ENCODE measurements at places on chromosomes 2 and 18. TPM values are rescaled to one million over a fixed set of nuclear protein-coding genes. Genes with fewer than 3 reads are reported as not detected.

SP100 gene
- total RNA-seq = 87.9 TPM

CTNNA2 gene
- not detected for total RNA-seq

CRYGD gene
- not detected for total RNA-seq

ZNF514 gene
- total RNA-seq = 14.9 TPM

C1QL2 gene
- total RNA-seq = not detected

TET3 gene
- 8.5 TPM for total RNA-seq

XRCC5 gene
- 189 TPM for total RNA-seq

SAG gene
- total RNA-seq = not detected

EMILIN2 gene
- 21.0 TPM for total RNA-seq

GULP1 gene
- 63.2 TPM for total RNA-seq

FSHR gene
- not detected for total RNA-seq

CFC1 gene
- not detected for total RNA-seq

SULT1C2 gene
- not detected for total RNA-seq

OST4 gene
- total RNA-seq = 222 TPM

LRATD1 gene
- 3.1 TPM for total RNA-seq

GRCh38 chr2:11773747-11774525, 27.5 kb downstream of the LPIN1 start:
- no peak for DNase-seq

DNA sequence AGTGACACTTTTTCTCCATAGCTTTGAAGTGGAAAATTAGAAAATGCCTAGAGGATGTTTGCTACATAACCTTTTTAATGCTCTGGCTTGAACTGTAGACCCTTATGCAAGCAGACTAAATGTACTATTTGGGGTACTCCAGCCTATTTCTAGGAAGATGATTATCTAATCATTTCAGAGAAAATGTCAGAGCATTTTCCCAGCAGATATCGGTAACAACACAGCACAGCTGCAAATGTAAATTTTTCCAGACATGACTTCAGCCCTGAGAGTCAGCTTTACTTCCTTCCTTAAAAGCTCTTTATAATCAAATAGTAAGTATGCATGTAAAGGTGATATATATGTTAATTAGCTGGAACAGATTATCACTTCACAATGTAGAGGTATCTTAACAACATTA, 1647.1 kb downstream of the SUCLG1 start:
- DNase-seq = no peak

DNA sequence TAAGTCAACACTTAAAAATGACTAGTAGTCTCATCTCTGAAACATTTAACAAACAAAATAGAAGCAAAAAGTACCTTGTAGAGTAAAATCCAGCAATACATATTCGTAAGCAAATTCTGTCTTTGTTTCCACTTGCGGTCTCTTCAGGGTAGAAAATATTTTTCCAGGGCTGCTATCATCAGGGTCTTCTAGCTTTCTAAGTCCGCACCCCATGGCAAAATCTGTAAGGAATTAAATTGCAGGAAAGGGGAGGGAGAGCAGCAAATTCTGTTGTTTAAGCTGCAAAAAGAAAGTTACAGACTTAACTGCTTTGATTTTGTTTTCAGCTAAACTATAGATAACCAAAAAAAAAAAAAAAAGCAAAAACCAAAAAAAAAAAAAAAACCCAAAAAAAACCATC, at the start of gene RFTN2:
RFTN2 (minus strand) TSS at position 342 of the 400 bp plus-strand sequence; CDS start at position 213, 129 bp downstream.
- no peak for DNase-seq

DNA sequence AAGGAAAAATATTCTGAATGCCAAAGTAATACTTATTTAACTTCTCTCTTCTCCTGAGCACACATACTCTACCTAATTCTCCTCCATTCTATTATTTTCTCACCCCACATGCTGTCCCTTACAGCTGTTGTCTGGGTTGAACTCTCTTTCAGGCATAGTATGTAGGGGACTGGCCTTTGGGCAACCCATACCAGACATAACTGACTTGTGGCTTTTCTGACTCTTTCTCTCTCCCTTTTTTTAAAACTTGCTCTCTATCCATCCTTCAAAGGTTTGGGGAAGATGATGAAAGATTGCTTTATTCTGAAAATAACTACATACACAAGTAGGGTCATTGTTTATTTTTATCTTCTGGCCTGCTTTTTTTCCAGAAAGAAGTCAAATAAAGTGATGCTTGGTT, 69.9 kb upstream of the NOSTRIN start:
- DNase-seq = no peak

- no peak for DNase-seq
Measured at GRCh38 chr2:43135583-43135982, 90.8 kb downstream of the ZFP36L2 start.

- no peak for DNase-seq
Measured at GRCh38 chr2:157784823-157785175, 91.3 kb downstream of the ACVR1 start.

GRCh38 chr18:48203961-48204666, 205.1 kb downstream of the ZBTB7C start:
- DNase-seq = no peak

- no peak for DNase-seq
Measured at GRCh38 chr2:180705122-180705521, 275.3 kb upstream of the UBE2E3 start.

DNA sequence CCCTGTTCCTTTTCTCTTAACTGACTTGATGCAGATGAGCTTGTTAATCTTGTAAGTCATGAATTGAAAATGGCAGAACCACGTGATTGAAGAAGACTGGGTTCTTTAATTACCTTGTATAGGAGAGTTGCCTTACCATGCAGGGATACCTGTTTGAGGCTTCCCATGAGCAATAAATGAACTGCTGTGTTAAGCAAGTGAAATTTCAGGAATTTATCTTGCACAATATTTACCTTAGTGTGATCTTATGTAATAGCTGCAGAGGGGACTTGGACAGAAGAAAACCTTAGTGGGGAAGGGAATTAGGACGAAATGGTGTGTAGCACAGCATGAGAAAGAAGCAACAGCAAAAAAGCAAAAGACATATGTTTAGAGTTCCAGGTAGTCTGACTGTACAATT, 384.0 kb upstream of the TMEFF2 start:
- no peak for DNase-seq

DNA sequence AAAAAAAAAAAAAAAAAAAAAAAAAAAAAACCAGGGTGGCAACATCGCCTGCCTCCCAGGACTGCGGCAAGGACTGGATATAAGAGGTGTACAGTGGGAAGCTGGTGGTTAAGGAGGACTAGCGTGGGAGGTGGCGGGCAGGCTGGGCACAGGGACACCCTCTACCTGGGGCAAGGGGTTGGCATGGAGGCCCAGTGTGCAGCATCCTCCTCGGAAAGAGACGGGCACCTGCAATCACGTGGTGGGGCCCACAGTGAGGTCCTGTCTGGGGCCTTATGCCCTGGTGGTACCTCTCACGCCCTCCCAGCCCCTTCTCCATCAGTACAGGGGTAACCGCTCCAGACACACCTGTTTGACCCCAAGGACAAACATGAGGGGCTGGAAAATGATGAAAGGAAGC, 27.9 kb downstream of the PXDN start:
- DNase-seq = no peak

DNA sequence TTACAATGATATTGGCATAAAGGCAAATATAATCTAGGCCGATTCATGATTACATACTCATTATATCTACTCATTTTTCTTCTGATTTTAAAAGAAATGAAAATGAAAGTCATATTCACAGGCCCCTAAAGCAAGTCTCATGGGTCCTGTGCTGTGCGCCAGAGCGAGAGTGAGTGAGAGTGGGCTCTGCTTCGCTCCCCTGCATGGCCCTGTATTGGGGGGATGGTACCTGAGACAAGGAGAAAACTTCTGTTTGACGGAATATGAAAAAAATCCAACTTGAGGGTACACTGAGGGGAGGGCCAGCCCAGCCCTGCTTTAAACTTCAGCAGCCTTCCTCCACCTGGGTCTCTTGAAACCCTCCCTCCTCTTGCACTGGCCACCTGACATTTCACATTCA, 81.4 kb upstream of the RGPD5 start:
- peak; percentile 25 for DNase-seq

DNA sequence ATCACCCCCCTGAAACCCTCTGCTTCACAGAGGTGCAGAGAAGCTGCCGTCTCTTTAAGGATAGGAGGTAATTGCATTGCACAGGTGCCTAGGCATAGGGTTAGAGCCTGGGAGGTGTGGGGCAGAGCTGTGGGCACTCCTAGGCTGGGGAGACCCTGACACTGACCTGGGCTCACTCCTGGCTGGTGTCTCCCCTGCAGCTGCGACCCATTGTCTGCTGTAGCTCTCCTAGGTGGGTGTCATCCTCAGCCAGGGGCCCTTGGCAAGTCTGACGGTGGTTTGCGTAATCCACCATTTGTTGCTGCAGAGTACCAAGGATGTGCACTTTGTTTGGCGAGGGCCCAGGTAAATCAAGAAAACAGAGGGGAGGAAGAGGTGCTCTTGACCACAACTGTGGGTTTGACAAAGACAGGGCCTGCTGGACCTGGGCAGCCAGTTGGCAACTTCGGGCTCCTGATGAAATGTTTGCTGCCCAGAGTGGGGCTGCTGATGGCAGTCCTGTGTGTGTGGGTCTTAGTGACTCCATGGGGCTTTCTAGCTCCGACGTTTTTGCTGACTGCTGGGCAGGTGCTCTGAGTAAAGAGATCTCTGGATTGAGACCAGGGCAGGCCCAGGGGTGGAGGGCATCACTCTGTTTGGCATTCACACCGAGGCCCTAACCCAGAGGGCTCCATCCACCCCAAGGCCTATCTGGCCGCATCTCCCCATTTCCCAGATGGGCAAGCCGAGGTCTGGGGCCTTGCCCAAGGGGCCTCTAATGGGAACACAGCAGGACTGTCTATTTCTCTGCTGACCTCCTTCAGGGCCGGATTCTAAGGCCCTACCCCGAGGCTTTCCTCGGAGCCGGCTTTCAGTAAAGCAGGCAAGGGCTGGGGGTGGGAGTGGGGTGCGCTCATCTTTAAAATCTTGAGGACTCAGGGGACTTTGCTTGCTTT, 67.7 kb downstream of the EDAR start:
- peak; percentile 62 for DNase-seq

DNA sequence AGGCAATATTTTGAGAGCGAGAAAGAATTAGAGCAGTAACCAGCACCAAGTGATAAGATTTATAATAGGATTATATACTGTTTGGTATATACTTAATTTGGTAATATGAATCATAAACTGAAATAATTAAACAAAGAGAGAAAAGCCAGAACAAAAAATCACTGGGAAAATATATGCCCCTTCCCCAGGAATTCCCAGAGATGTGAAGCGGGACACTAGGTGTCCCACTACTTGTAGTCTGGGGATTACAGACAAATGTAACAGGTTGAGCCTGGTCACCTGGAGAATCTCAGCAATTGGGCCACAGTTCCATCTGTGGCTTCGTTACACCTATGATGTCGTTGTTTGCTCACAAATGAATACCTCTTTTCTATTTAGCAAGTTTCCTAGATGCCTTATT, 256.1 kb upstream of the CHAC2 start:
- no peak for DNase-seq

- DNase-seq = no peak
Measured at GRCh38 chr18:57220930-57221483, 74.1 kb downstream of the BOD1L2 start.

- DNase-seq = no peak
Measured at GRCh38 chr2:134621939-134622705, 96.7 kb downstream of the TMEM163 start.

- DNase-seq = no peak
Measured at GRCh38 chr18:22935431-22935830, 2.3 kb downstream of the RBBP8 start.

GRCh38 chr2:38876407-38876806, 631 bp downstream of the MORN2 start:
- no peak for DNase-seq

- DNase-seq = peak; percentile 37
Measured at GRCh38 chr2:85330839-85331636, 3.2 kb upstream of the TGOLN2 start.

- DNase-seq = peak; percentile 93
Measured at GRCh38 chr2:85753525-85754312, at the start of gene ATOH8. ATOH8 (plus strand) TSS chr2:85753991; CDS start chr2:85754190, 199 bp downstream.

GRCh38 chr18:32902568-32903330, 129.9 kb upstream of the KLHL14 start:
- no peak for DNase-seq

DNA sequence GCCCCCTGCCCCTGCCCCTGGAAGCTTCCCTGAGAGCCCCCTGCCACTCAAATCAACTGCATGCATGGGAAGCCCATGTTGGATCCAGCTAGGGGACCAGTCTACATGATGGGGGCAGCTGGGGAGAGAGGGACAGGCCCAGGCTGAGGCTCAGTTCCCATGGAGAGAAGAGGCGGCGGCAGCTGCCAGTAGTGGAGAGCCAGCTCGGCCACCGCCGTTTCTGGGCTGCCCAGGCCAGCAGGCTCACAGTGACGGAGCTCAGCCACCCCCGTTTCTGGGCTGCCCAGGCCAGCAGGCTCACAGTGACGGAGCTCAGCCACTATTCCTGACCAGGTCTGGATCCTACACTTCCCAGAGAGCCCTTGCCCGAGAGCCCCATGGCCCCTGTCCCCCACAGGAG, 3.6 kb downstream of the MAB21L4 start:
- DNase-seq = no peak

- no peak for DNase-seq
Measured at GRCh38 chr2:144630459-144631215, 110.7 kb upstream of the ZEB2 start.

Measured in posterior vena cava (tissue), 2 donors.